ENCODE measurements at places on chromosomes 6 and 20.

DNA sequence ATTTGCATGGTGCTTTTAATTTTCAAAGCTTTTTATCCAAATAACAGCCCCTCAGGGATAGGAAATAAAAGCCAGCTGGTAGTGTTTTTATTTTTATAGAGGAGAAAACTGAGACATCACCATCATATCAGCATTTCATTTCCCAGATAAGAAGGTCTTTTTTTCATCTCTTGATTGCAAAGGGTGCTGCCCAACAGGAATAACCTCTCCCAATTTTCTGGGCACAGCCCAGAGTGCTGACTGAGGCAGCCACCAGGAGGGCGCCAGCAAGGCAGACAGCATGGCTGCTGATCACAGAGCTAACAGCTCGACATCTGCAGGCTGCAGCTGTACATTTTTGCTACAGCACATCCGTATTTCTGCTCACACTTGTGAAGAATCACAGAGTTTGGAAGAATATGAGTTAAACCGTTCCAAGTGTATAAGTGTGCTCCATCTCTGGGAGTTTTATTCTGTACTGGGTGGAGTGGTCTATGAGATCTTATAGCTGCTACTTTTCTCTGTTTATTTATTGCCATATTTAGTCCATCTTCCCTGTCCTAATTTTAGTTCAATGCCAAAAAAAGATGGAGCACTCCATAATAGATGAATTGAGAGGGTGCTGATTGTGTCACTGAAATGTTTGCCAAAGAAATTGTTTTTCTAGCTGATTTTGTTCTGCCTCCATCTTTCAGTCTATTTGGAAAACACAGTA is 85.5 kb upstream of the C20orf144 start:
- no peak for DNase-seq

DNA sequence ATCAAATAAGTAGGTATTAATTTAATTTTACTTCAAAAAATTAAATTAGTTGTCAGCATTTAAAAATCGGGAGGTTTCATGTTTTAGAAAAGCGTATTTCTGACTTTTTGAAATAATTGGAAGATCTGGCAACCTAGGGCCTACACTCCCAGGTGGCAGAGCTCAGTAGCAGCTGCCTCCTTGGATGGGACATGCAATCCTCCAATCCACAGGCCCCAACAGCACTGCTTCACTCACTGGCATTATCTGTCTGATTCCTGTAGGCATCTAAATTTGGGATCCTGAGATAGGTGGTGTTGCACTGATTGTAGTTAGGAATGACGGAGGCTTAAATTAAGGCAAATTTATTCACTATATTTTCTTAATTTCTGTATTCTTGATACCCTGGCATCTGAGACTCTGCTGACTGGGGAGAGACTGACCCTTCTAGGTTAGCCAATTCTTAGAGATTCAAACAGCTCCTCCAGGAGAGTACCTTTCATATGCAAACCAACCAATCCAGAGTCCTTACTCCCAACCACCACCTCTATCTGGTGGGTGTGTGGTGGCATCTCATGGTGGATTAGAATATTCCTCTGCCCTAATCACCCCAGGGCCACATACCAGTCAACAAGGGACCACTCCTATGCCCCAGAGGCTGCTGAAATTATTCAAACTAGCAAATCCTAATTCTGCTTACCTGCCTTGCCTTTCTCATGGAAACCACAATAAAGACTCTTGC is 146.6 kb upstream of the GLP1R start:
- DNase-seq: no peak

- no peak for DNase-seq
Measured at GRCh38 chr6:119259027-119259426, 90.5 kb downstream of the MAN1A1 start.

DNA sequence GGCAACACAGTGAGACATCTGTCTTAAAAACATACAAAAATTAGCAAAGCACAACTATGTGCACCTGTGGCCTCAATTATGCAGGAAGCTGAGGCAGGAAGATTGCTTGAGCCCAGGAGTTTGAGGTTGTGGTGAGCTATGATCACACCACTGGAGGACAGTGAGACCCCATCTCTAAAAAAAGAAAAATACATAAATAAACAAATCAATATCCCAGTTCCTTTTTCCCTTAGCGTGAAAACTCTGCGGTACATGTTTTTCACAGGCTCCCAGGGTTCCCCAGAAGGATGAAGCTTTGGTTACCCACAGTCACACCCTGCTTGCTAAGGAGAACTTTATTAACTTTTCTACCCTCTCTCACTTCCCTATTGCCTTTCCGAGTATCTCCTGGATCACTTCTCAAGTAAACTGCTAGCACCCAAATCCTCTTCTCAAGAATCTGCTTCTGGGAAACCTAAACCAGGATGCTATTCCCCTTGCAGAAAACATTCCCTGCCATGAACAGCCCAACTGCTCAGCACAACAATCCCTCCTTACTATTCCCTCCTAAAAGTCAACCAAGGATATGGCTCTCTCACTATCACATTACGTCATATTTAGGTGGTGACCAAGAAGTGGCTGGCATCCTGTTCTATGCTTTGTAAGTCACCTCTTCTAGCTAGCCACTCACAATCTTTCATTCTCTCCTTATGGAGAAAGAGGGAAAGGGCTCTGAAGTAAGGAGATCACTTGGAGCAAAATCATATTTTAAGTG is 122.4 kb downstream of the IPCEF1 start:
- DNase-seq: no peak

Data from activated CD4-positive, alpha-beta T cell treated with anti-CD3 and anti-CD28 coated beads, Interleukin-2, amount 50 U/mL, for 48 hours (primary cell).